ENCODE measurements at places on chromosomes 6 and 20.
A peak's percentile ranks its signal among the peaks of the same experiment; 100 is the strongest.

DNA sequence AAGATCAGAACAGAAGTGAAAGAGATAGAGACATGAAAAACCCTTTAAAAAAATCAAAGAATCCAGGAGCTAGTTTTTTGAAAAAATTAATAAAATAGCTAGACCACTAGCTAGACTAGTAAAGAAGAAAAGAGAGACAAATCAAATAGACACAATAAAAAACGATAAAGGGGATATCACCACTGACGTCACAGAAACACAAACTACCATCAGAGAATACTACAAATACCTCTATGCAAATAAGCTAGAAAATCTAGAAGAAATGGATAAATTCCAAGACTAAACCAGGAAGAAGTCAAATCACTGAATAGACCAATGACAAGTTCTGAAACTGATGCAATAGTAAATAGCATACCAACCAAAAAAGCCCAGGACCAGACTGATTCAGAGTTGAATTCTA is 29.6 kb upstream of the SENP6 start:
- DNase-seq = no peak

- DNase-seq = peak; percentile 32
Observed at GRCh38 chr20:32945710-32946221, 58.5 kb downstream of the SUN5 start.

GRCh38 chr6:41373627-41373918 is 38.2 kb downstream of the NCR2 start:
- DNase-seq = no peak

DNA sequence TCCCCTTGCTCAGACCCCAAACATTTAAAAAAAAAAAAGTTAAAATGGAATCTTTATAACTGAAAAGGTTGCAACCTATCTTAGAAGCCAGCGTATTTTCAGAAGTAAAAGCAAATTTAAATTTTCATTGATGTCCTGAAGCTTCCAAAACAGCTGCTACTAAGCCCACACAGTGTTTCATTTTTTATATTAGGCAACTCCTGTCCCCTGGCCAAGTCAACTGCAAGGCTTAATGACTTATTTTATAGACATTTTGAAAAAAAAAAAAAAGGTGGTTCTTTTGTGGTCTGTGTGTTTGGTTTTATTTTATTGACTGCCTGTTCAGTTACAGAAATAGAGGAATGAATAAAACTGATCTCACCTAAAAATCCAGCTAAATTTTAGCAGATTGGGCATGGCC is 13.0 kb downstream of the CFAP61 start:
- no peak for DNase-seq

DNA sequence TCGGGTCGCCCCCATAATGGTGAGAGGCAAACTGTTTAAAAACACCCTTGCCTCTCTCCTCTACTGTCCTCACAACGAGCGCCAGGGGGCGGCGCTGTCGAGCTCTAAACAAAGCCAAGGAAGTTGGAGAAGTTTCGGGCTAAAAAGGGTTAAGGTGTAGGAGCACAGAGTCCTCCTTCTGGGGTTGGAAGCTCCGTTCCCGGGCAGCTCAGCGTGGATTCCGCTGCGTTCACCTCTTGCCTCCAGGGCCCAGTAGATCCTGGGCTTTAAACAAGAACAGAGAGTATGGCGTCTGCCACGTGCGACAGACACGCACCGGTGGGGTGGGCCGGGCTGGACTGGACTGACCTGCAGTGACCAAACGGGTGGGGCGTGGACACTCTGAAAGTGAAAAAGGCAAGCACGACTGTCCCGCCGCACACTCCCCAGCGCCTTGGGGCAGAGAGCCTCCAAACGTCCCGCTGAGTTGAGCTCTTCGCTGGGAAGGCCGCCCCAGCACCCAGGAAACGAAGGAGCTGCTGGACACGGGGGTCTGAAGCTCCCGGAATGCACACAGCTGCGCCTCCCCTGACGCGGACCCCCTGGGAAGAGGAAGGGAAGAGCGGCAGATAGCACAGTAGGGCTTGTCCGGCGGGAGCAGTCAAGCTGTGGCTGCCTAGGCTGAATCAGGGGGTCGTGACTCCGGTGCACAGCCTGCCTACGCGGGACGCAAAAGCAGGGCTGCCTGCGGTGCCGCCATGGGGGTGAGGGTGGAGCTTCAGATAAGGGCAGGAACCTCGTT is 1.6 kb upstream of the THBD start:
- DNase-seq = peak; percentile 61

DNA sequence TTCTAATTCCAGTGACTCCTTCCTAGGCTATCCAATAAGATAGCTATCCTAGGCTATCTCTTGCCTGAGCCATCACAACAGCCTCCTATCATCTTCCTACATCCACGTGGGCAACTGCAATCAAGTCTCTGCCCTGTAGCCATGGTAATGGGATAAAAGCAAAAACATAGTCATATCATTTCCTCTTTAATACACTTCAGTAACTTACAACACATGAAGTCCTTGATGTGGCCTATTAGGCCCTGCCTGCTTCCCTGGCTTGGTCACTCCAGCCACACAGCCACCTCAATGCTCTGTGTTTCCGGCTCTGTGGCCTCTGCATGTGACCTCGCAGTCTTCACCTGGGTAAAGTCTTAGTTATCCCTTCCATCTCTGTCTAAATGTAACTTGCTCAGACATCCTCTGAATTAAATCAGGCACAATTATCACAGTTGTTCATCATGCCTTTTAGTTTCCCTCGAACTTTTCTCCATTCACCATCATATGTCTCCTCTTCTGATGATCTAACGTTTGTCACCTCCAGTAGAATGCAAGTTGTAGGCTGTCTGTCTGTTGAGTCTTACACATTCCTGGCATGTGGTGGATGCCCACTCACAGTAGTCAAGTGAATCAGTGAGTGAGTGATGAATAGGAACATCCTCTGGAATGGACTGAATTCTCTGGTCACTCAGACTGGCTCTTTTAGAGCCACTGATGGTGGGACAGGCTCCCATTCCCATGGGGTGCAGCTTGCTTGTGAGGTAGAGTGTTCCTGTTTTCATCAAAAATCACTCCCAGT is 229.4 kb downstream of the TBC1D7 start:
- no peak for DNase-seq

GRCh38 chr6:42532038-42532669 is 31.7 kb upstream of the UBR2 start:
- no peak for DNase-seq

DNA sequence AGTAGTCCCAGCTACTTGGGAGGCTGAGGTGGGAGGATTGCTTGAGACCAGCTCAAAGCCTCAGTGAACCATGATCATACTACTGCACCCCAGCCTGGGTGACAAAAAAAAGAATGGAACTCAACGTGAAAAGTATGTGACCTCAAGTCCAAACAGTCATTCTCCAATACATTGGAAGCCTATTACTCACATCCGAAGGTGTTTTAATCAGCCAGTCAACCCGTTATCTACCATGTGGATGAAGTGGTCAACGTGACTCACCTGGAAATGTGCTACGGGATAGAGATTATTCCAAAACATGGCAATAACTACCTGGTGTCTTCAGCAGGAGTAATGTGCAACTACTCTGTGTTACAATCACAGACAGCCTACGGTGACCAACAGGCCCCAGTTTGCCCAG is 85.8 kb upstream of the TOP1 start:
- no peak for DNase-seq

DNA sequence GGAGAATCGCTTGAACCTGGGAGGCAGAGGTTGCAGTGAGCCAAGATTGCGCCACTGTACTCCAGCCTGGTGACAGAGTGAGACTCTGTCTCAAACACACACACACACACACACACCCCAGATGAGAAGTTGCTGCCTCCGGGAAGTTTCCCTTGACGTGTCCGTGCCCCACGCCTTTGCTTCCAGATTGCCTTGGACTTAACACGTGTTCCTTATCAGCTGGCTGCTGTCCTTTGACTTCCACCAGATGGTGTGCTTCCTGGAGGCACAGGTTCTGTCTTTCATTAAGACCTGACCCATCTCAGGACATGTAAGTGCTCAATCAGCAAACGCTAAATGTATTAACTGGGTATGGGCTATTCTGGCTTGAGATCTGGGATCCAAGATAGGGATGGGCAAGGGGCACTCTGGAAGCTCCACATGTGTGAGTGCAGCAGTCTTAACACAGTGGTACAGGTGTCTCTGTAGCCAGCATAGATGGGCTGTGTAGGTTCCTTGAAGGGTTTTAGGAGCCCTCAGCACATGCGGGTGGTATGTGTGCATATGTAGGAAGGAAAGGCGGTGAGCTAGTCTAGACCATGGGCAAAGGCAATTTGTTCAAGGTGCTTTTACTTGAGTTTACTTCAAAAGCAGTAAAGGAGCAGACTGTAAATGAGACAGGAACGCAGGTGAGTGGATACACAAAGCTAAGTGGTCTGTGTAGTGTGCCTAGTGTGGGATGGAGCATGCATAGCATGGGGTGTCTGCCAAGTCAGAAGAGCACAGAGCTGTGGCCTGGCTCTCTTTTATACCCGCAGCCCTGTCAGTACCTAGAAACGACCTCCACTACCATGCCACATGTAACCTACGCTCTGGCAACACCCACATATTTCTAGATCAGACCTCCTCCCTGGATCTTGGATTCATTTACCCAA is 11.6 kb downstream of the PIGT start:
- DNase-seq = no peak

DNA sequence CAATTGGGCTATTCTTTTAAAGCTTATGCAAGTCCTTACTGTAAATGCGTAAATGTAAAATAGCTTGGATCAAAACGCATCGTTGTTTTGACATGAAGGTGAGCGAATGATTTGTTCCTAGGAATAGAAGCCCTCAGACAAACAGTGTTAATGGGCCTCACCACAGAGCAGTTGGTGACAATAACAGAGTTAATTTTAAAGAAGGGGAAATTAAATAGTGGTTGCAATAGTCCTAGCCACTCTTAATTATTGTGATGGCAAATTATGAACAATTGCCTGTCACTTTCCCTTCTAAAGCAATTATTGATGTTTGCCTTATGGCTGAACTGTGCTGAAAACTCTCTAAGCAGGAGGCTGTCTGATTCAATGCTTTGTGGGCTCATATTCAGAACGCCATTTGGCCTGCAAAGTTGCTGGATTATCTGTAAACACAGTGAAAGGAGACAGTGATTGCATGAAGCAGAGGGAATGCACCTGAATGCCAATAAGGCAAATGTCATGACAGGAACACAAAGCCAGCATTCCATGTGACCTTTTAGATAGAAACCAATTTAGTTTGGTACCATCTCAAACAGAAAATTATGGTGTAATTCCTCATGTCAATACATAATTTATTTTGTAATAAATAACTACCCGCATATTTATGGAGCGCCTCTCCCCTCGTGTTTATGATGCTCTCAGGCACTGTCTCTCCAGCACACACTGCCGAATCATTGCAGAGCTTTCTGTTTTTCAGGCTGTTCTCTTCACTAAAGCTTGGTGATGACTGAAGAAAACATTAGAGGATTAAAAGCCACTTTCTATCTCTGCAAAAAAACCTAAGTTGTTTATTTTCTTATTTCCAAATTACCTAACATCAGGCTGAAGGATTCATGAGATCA is 387.5 kb downstream of the HACE1 start:
- no peak for DNase-seq

GRCh38 chr20:34089655-34090345 is 22.2 kb downstream of the EIF2S2 start:
- no peak for DNase-seq

- no peak for DNase-seq
Observed at GRCh38 chr6:38738261-38738660, 23.1 kb downstream of the DNAH8 start.

- no peak for DNase-seq
Observed at GRCh38 chr20:49973981-49974380, 8.8 kb upstream of the SNAI1 start.

GRCh38 chr20:16301986-16302385 is 271.3 kb downstream of the KIF16B start:
- DNase-seq = no peak

- no peak for DNase-seq
Observed at GRCh38 chr6:27254566-27254965, 7.1 kb downstream of the PRSS16 start.

DNA sequence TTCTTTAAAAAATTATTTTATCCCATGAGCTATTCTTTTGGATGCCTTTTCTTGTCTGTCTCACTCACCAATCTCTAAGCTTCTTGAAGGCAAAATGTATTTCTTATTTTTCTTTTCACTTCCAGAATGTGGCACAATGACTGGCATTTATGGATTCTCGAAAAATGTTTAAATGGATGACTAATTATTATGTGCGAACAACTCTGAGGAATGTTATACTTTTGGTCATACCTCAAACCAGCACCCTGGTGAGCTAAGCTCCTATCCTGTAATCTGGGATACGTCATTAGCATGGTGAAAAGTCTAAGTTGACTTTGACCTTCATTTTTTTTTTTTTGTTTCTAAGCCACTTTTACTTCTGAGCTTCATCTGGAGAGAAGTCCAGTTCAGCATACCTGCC is 214.0 kb upstream of the CEP162 start:
- no peak for DNase-seq

DNA sequence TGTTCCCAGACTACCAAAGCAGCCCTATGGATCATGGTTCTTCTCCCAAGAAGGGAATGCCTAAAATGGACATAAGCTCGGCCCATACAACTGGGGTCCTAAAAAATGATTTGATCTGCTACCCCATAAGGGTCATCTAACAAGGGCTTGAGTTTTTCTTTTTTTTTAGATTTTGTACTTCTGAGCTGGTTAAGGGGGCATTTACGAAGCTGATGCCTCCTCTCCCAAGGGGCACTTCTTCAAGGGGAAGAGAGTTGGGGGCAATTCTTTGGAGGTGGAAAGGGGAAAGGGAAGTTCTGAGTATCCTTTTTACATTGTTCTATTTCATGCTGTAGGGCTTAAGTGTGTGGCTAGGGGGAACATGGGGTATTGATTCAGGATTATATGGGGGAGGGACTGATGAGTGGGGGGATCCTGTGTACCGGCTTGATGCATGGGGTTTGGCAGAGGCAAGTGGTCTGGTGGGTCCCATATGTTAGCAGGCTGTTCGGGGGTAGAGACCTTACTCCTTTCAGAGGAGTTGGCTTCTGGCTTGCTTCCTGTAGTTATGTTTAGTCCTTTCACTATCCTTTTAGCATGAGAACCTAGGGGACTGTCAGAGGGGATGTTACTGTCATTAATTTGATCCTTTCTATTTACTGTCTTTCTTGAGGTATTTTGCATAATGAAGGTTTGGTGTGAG is 8.1 kb upstream of the ZNFX1 start:
- DNase-seq = no peak

DNA sequence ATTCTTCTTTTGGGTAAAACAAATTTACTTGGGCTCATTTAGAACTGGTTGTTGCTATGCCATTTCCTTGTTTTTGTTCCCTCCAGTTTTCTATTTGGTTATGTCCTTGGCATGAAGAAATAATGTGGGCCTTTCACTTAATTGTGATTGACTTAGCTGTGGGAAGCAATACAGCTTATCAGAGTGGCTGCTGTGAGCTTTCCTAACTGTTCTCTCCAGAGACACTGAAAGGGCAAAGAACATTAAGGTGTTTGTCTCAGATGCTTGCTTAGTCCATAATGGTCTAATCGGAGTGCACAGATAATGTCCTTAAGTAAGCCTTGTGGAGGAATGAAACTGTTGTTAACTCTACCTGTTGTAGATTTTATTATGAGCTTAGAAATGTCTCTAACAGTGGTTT is 56.6 kb downstream of the SH3BGRL2 start:
- DNase-seq = no peak

DNA sequence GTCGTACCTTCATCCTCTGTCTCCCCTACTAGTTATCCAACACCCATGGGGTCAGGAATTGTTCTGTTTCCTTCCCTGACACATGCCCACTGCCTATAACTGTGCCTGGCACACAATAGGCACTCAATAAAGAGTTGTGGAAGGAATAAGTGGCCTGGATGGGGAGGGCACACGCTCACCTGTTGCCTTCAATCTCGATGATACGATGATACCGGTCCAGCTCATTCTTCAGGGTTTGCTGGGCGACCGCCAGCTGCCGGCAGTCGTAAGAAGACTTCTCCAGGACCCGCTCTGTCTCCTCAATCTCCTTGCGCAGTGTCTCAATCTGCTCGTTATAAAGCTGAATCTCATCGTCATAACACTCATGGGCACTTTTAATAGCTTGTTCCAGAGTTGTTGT is 32.5 kb downstream of the BFSP1 start:
- DNase-seq = no peak
